ENCODE measurements at places on chromosomes 2 and 18. TPM values are rescaled to one million over a fixed set of nuclear protein-coding genes. Genes with fewer than 3 reads are reported as not detected.

- DNase-seq = no peak
These were observed 5.3 kb upstream of the PLB1 start for GRCh38 chr2:28490558-28490957.

GRCh38 chr18:58960946-58961722 lies 96.5 kb downstream of the ZNF532 start:
- DNase-seq = no peak

DNA sequence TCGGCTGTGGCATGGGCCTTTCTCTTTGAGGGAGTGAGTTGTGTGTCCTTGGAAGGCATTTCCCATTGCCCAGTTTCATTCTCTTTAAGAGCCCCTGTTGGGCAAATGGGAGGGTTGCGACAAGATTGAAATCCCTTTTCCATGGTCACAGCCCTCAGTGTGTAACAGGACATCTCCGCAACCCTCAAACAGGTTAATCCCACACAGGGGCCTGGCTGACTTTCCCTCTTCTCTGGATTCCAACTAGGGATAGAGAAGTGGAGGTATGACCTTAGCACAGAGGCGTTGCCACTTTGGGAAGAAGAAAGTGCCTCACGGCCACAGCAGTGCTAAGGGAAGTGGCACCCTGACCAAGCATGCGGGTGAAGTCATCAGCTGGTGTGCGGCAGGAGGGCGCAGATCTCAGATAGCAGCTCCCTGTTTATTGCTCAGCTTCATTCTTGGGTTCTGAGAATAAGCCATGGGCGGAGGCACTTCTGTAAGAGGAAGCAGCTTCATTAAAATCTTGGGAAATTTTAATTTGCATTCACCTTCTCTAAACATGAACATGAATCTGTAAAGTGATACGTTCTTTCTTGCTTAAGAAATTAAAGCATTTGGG lies 256.5 kb downstream of the GBX2 start:
- DNase-seq = no peak

DNA sequence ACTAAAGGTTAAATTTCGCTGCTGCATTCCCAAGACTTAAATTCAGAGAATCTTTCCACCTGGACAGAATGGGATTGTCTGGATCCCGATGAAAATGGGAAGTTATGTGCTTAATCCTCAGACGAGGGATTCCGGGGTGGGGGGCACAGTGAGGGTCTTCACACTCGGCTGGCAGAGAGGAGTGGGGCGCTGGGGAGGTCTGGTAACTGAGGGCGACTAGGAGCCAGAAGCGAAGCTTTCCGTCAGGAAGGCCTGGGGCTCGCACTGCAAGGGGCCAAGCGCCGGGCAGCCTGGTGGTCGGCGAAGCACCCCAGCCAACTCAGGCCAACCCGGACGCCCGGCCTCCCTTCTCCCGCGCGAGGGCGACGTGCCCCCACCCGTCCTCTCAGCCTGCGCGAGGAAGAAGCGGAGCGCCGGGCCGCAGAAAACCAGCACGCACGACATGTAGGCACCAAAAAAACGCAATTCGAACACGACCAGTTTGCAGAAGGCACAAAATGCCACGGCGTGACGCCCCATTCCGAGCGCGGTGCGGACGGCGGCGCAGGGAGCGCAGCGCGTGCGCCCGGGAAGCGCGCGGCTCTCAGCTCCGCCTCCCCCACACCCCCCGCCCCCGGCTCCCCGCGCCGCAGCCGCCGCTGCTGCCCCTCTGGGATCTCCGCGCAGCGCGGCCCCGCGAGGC lies 188.1 kb downstream of the ZEB2 start:
- peak; percentile 67 for DNase-seq

DNA sequence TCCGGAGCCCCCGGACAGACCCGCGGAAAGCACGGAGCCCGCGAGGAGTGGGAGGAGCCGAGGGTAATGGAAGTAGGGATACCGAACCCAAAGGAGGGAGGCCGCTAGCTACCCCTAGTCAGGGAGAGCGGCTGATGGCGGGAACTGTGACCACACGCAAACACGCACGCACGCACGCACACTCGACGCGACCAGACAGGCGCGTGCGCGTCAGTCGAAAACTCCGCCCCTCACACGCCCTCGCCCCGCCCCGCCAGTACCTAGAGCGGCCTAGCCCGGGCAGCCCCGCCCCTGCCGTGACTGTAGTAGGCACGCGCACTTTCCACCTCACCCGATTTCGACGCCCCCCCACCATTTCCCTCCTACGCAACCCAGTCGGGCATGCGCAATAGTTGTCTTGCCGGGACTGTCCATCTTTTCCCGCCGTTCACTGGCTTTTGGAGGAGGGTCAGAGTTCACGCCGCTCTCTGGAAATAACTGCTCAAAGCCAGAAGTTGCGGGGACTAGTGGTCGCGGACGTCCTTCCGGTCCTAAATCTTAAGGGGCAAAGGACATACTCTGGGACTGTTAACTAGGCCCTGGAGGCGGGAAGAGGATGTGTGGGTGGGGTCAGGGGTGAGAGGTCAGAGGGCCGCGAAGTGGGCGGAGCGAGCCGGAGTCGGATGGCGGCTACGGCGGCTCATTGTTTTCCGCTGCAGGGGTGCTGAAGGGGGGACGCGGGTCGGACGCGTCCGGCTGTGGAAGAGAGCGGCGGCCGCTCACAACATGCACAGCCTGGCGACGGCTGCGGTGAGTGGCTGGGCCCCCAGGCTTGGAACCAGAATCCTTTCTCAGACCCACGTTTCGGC lies at the start of the genes CNOT9 and USP37:
Gene CNOT9, plus strand, starts transcription at position 650 of the 848 bp plus-strand sequence. Its CDS starts 116 bp downstream, at position 766.
Gene USP37, minus strand, starts transcription at position 162 of the 848 bp plus-strand sequence. CDS start 9,698 bp downstream, outside the sequence.
- peak; percentile 100 for DNase-seq

DNA sequence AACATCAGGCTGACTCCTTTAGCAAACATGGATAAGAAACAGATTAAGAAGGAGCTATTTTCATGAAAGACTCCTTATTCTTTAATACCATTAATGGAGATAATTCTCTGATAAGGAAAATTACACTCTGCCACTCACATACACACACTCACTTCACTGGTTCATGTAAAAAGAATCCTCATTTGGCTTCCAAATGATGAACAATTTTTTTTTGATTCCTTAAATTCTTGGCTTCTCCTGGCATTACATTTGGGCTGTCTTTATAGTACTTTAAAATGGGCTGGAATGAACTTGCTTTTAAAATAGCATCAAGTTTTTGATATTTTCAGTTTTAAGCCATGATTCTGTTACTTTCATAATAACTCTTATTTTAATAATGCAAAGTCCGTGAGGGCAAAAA lies 328.6 kb downstream of the SLC8A1 start:
- DNase-seq = no peak

The LMAN1 gene
- total RNA-seq = 47.5 TPM

GRCh38 chr2:144650907-144651306 lies 131.0 kb upstream of the ZEB2 start:
- no peak for DNase-seq

- DNase-seq = peak; percentile 87
These were observed 5.9 kb downstream of the SP9 start for GRCh38 chr2:174340400-174341292.

- no peak for DNase-seq
These were observed 166.2 kb downstream of the ALK start for GRCh38 chr2:29755233-29755632.

DNA sequence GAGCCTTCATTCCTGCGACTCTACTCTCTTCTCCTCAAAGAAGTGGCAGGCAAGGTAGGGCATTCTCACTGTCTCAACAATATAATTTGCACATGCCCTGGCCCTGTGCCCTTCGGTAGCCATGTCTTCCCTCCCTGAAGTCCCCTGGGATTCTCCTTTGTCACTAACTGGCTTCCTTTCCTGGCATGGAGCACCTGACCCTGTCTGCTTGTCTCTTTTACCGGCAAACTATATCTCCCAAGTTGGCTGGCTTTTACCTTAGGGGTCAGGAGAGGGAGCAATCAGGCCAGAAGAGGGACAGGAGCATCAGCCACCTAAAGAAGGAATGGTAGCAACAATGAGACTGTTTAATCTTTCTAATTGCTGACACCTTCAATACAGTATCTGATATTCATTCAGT lies 51.9 kb upstream of the RMDN2 start:
- DNase-seq = no peak

DNA sequence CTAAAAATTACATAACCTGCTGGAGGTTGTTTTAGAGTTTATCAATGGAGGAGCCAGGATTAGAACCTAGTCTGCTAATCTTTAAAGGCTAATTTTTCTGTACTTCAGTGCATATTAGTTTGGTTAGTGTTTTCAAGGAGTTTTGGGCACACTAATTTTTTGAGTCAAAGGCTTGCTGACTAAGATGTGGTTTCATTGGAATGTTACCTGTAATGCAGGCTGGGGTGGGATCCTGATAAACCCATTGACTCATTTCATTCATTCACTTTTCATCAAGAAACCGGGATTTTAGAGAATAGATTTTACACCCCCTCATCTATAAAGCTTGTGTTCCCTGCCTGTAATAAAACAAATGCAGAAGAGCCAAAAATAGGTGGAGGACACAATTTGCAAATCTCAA lies 91.9 kb upstream of the IL1R2 start:
- DNase-seq = no peak

The GDF7 gene
- under 0.01 TPM for total RNA-seq

- DNase-seq = no peak
These were observed 25.2 kb downstream of the FAM228A start for GRCh38 chr2:24199968-24200590.

DNA sequence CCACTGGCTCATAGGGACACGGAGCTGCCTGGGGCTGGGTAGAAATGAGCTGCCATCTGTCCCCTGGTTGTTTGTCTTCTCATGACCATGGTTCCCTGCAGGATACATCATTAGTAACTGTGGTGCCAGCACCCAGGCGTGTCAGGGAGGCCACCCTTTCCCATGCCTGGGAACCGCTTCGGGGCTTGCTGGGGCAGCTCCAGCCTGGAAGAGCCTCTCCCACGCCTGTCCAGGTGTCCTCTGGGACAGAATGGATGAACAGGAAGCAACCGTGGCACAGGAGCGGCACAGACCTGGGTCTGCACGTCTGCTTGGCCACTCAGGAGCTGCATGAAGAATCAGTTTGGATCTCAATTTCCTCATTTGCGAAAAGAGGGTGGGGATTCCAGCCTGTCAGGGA lies 34.8 kb downstream of the SDC1 start:
- DNase-seq = no peak

The ADAM23 gene
- total RNA-seq = 0.89 TPM

The NEDD4L gene
- 477 TPM for total RNA-seq

DNA sequence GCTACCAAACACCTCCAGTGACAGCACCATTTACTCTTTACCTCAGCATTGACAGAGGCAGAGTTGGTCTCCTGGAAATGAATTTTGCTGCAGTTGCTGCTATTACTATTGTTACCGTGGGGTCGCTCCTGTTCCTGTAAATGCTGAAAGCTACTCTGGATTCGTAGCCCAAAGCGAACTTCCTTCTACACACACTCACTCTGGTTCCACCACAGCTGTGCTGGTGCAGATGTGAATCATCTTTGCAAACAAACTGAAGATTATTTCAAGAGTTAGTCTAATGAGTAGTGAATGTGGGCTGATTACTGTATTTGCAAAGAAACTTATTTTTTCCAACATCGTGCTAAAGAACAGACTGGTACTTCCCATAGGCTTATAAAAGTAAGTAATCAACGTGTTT lies 304.0 kb downstream of the LPIN1 start:
- DNase-seq = no peak

The GAD1 gene
- not detected for total RNA-seq

The WNT6 gene
- total RNA-seq = not detected

The TP53I3 gene
- 65.0 TPM for total RNA-seq

DNA sequence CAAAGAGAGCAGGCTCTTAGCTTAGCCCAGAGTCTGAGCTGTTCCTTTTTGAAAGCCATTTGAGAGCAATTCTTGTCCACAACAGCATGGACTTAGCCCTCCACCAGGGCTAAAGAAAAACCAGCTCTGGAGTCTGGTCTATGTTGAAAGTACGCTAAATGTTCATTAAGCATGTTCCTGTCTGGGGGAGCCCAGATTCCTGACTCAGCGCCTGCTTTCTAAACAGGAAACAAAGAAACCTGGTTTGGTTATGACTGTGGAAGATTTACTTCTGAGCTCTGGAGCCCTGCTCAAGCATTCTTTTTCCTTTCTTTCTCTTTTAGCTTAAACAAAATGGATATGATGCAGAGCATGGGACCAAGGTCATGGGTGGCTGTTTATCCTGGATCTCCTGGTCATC lies 279.8 kb downstream of the RBM43 start:
- no peak for DNase-seq

The UPP2 gene
- total RNA-seq = not detected

DNA sequence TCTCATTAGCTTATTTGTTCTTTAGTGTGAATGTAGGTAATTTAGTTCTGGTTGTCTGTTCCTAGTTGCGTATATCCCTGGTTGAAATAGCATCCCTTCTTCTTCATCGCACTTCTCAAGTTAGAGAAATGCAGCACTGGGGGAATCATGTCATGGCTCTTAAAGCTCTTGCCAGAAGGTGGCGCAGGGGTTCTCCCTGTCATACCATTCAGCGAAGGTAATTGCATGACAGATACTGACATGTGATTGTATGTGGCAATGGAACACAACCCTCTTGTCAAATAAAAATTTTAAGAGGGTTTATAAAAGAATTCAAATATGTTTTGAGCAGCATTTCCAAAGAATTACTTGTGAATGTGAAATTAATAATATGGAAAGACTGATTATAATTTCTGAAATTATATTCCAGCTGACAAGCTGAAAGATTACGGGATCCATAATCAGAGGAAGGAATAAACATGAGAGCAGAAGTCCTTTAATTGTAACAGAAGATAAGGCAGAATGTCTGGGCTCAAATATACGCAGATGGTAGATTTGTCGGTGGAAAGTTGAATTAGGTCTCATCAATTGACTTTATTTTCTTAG lies 411.7 kb downstream of the DSEL start:
- DNase-seq = peak; percentile 61

- no peak for DNase-seq
These were observed 29.5 kb upstream of the STAT1 start for GRCh38 chr2:191043438-191043837.

GRCh38 chr18:13386891-13387801 lies 168.6 kb downstream of the LDLRAD4 start:
- peak; percentile 12 for DNase-seq

- DNase-seq = no peak
These were observed 47.6 kb upstream of the GPC1 start for GRCh38 chr2:240387669-240388358.

GRCh38 chr18:44850001-44850400 lies 169.3 kb downstream of the SETBP1 start:
- DNase-seq = no peak

The CDCA7 gene
- total RNA-seq = 0.49 TPM

GRCh38 chr2:156333274-156333950 lies 891 bp upstream of the NR4A2 start:
- no peak for DNase-seq

The UGT1A9 gene
- total RNA-seq = not detected

- DNase-seq = no peak
These were observed 70.2 kb upstream of the PIEZO2 start for GRCh38 chr18:11219571-11219970.

The UGT1A5 gene
- not detected for total RNA-seq

The FAM110C gene
- total RNA-seq = 2.7 TPM

- DNase-seq = peak; percentile 95
These were observed at the start of gene PRKD3 for GRCh38 chr2:37324786-37325624. PRKD3 (minus strand) TSS chr2:37324833; CDS start chr2:37316524, 8,309 bp downstream.

The CRACDL gene
- 23.4 TPM for total RNA-seq

Data from upper lobe of left lung (tissue), 6 donors.